Activated CD4-positive, alpha-beta T cell treated with anti-CD3 and anti-CD28 coated beads for 48 hours (primary cell): ENCODE measurements at places on chromosomes 7 and 10.
A peak's percentile ranks its signal among the peaks of the same experiment; 100 is the strongest.

DNA sequence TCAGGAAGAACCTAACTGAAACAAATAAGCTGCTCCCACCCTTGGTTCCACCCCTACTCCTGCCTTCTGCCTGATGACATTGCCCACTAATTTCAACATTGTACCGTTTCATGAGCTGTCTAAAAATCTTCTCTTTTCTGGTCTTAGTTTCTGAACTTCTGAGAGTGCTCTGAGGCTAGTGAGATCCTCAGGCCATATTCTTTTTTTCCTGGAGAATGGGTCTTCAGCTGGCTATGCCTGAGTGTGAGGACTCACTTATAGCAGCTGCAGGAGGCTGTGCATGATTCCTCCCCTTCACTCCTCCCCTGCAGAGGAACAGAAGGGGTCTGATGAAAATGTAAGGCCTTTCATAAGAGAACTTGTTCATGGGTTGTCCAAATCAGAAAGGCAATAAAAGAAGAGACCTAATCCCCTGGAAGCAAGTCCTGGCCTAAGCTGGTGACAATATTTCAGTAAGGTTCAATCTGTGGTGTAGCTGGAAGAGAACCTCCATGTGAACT is 11.1 kb downstream of the HOXA4 start:
- DNase-seq: no peak

DNA sequence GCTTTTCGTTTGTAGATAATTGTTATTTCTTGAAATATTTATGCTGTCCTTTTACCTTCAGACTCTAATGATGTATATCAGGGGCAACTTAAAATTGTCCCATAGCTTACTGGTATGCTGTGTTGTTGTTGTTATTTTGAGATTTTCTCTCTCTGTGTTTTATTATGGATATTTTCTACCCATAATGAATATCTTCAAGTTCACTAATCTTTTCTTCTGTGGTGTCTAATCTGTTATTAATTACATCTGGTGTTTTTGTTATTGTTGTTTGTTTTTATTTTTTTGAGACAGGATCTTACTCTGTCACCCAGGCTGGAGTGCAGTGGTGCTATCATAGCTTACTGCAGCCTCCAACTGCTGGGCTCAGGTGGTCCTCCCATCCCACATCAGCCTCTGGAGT is 102.1 kb downstream of the ANKRD61 start:
- DNase-seq: no peak

GRCh38 chr10:10294881-10295529 is 722.7 kb upstream of the CELF2 start:
- DNase-seq: no peak

DNA sequence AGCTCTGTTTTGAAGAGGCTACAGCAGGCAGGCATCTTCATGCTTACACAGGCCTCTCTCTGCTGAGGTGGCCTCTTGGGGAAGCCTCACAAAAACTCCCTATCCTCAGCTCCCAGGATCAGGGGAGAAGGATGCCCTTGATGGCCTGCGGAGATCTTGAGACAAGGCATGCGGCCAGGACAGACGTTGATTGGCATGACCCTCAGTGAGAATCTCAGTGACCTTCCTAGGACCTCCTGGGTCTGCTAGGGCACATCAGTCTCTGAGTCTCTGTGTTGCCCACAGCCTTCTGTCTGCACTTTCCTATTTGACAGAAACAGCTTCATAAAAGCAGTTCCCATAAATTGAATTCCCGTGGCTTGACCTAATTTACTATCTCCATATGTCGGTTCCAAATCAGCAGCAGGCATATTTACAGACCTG is 1005.8 kb upstream of the C7orf33 start:
- DNase-seq: no peak

GRCh38 chr10:57867241-57867640 is 400.5 kb downstream of the IPMK start:
- no peak for DNase-seq

GRCh38 chr10:14751014-14751896 is 23.4 kb downstream of the FAM107B start:
- DNase-seq: no peak

- DNase-seq: no peak
Observed at GRCh38 chr10:94012834-94013233, 19.1 kb downstream of the PLCE1 start.

DNA sequence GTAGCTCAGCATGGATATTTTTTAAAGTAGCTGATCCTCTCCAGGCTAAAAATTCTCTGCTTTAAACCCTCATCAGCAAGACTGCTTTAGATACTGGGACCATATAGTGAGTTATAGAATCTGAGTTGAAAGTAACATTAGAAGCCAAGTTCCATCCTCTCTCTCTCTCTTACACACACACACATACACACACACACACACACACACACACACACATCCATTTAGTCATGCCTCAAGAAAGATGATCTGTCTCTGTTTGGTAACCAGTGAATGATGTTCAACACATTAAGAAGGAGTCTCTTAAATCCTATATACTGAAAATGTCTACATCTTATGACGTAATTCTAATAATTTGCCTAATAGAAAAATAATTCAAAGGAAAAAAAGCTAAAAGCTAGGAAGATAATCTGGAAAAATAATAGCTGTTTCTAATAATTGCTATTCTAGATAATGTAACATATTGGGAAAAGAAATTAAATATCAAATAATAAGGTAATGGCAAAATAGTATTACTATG is 16.9 kb upstream of the ATP6V0A4 start:
- no peak for DNase-seq

GRCh38 chr7:16399916-16400892 is 21.1 kb downstream of the CRPPA start:
- no peak for DNase-seq

DNA sequence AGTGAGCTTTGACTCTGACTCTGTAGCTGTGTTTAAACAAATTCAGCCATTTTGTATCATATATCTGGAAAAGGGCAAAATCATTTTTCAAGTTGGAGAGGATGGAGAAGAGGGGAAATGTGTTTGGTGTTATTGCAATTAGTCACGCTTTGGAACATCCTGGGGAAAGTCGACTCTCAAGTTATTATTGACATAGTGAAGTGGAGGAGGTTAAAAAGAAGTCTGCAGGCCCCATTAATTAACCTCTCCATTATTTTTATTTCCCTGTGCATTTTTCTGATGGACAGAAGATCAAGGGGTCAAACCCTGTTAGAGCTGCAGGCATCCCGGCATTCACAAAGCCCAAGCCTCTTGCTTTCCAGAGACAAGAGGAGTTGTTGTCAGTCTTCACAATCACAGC is 132.6 kb downstream of the TEX36 start:
- no peak for DNase-seq

GRCh38 chr7:106034383-106034782 is 71.3 kb downstream of the CDHR3 start:
- no peak for DNase-seq

GRCh38 chr7:128459394-128459878 is 3.8 kb downstream of the HILPDA start:
- peak; percentile 71 for DNase-seq

GRCh38 chr10:101668566-101668965 is 26.4 kb downstream of the FBXW4 start:
- DNase-seq: no peak

DNA sequence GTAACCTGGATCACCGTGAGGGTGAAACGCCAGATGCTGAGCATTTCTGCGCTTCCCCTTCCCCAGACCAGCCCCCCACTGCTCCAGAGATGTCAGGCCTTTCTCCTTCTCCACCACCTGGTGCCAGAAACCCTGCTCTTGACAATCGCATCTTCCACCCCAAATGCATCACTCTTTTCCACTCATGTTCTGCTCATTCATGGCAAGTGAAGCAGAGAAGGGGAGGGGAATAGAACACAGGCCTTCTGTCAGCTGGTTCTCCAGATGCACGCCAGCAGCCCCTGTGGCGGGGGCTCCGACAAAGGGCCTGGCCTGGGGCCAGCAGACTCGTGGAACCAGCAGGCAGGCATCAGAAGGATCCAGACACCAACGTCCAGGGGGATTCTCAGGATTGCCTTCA is 68.5 kb upstream of the SVIL start:
- no peak for DNase-seq

GRCh38 chr7:69363136-69363535 is 235.1 kb upstream of the AUTS2 start:
- no peak for DNase-seq
